ENCODE measurements at places on chromosomes 6 and 20.

GRCh38 chr20:33239979-33240736, 4.4 kb downstream of the BPIFA1 start:
- no peak for DNase-seq

- no peak for DNase-seq
These were observed 23.3 kb downstream of the RBL1 start for GRCh38 chr20:37072293-37073196.

DNA sequence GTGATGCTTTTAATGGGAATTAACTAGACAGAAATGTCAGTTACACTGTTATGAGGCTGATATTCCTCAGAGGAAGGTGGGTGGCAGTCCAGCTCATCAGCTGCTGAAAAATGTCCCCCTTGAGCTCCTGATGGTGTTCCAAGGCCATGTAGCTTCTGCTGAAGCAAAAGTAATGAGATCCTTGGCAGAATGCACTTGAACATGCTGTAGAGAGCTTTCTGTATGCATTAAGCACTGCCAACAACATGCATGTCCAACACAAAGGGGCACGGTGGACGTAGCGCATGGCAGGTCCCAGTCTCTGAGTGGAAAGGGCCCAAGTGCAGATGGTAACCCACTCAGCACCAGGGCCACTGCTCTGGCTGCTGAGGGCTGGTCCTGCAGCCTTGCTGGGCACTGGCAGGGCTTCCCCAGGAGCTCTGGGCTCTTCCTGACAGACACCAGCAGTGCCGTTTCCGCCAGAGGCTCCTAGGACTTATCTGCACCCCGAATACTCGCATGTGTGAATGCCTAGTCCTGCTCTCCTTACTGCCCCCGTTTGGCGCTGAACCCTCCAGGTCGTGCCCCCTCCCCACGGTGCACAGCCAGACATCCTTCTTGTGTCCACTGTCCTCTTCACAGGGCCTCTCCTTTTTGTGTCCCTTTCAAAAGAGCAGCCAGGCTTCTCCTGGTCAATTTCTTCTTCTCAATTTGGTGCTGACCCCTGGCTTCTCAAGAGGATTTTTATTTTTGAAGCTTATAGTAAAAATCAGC, 18.6 kb upstream of the SYNDIG1 start:
- DNase-seq: no peak

GRCh38 chr20:23366384-23366783, 4.4 kb downstream of the GZF1 start:
- no peak for DNase-seq

DNA sequence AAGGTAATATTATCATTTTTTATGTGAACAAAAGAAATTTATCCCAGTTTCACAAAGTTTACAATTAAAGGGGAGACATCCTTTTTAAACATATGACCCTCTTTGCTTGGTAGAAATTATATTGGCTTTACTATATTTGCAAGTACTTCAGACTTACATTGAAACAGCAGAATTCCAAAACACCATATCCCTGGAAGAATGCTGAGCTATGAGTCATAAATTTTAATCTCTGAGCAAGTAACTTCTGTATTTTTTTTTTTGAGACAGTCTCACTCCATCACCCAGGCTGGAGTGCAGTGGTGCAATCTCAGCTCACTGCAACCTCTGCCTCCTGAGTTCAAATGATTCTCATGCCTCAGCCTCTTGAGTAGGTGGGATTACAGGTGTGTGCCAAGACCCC, 240.4 kb downstream of the TBC1D32 start:
- no peak for DNase-seq

DNA sequence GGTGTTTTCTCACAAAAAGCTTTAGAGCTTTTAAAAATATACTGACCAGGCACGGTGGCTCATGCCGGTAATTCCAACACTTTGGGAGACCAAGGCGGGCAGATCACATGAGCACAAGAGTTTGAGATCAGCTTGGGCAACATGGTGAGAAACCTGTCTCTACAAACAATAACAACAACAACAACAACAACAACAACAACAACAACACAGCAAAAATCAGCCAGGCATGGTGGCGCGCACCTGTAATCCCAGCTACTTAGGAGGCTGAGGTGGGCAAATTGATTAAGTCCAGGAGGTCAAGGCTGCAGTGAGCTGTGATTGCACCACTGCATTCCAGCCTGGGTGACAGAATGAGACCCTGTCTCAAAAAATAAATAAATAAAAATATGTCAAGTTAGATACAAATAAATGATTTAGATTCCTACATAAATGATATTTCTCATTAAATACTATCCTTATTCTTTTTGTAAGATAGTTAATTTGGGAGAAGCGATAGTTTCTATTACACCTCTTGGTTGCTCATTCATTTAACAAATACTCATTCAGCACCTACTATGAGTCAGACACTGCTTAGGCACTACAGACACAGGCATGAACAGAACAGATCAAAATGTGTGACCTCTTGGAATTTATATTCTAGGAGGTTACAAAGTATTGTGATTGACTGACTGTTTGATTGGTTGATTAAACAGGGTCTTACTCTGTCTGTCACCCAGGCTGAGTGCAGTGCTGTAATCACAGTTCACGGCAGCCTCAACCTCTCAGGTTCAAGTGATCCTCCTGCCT, 83.5 kb upstream of the BEND3 start:
- DNase-seq: no peak

- DNase-seq: no peak
These were observed 54.3 kb downstream of the ANKRD60 start for GRCh38 chr20:58173930-58174707.

DNA sequence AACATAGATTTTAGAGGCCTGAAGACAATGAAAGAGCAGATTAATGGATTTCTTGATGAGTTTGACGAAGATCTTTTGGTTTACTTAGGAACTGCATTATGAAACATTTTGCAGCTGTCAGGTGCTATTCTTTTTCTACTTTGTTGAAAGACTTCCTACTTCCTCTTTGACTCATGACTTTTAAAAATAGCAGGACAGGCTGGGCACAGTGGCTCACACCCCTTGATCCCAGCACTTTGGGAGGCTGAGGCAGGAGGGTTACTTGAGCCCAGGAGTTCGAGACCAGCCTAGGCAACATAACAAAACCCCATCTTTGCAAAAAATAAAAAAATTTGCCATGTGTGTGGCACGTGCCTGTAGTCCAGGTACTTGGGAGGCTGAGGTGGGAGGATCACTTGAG, 52.0 kb downstream of the ITCH start:
- no peak for DNase-seq

DNA sequence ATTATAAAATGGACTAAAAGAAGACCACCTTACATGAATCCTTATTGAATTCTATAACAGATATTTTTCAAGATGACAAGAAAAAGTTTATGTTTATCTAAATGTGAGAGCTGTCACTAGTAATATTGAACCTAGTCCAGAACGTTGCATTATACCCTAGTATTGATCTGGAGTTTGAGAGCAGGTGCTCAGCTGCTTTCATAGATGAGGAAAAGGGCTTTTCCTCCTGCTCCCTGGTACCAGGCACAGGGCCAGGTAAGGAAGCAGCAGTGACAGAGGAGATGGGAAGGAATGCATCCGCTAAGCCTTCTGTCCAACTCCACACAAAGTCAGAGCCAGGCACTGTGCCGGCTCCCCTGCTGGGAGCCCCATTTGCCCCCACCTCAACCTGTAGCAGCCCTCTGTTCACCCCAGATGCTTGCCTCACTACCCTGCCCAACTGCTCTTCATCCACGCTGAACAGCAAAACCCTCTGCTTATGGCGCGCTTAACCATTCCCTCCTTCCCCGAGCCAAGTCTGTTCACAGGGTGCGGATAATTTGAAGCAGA, 393.1 kb downstream of the FRK start:
- no peak for DNase-seq

- DNase-seq: no peak
These were observed 597.1 kb downstream of the KIF16B start for GRCh38 chr20:15976047-15976736.

DNA sequence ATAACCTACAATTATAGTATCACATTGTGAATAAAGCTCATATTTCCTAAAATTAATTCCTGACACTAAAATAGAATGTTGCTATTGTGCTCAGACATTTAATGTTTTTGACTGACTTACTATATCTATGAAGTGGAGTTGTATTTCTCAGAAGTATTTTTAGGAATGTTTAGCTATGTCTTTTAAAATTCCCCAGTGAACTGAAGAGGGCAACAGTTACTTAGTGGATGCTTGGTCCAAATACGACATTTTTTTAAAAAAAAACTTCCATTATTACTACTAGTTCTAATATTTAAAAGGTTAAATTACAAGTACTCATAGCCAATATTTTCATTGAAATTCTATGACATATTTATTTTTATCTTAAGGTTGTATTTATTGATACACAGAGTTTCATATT, 460.2 kb downstream of the COL12A1 start:
- DNase-seq: no peak

- DNase-seq: no peak
These were observed 126.4 kb downstream of the BANF2 start for GRCh38 chr20:17825960-17826843.

DNA sequence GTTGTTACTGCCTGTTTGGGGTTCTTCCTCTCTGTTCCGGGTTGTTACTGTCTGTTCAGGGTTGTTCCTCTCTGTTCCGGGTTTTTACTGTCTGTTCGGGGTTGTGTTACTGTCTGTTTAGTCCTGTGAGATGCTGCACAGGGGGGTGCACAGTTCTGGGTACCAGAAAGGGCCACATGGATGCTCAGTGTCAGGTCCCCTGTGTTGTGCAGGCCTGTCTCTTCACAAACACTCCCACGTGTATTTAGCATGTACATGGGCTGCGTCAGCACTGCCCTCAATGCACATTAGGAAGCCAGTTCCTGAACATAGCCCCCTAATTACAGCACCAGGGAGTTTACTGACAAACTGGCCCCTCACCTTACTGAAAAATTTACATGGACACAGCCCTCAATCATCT, 118.5 kb downstream of the DLL1 start:
- no peak for DNase-seq

GRCh38 chr6:44040786-44041185, 86.5 kb downstream of the MRPL14 start:
- no peak for DNase-seq

- DNase-seq: no peak
These were observed 147.5 kb downstream of the PHF3 start for GRCh38 chr6:63783096-63783495.

GRCh38 chr20:63736893-63737694, 630 bp downstream of the LIME1 start:
- DNase-seq: no peak

GRCh38 chr6:53112404-53112803, 36.2 kb downstream of the GCM1 start:
- DNase-seq: no peak

DNA sequence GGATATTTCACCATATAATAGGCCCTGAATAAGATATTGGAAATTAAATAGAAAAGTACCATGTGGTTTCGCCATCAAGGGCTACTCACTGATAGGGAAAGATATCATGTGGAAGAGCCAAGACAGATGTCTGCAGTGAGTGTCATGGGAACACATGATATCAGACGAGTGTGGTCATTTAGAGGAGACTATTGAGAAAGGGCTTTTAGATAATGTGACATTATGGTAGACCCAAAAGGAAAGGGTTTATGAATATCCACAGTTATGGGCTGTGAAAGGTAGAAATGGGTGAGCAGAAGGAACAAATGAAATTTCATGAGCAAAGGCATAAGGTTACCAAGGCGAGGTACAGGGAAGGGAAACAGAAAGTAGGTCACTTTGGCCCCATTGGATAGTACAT, 182.3 kb upstream of the PRSS16 start:
- no peak for DNase-seq

DNA sequence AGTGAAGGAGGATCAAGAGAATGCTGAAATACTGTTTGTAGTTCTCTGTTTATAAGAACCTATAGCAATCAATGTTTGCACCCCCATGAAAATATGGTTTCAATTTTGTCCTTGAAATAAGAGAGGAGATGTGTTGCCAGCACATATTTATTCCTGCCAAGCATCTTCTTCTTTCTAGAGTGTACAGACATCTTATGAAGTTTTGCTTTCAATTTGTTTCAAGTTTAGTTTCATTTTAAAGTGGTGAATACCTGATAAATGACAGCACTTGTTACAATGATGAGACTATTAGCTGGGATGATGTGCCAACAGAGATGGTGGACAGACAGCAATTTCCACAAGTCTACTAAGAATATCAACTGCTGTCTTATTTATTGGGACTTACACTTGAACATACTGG, 39.2 kb upstream of the CENPW start:
- DNase-seq: peak; percentile 1

DNA sequence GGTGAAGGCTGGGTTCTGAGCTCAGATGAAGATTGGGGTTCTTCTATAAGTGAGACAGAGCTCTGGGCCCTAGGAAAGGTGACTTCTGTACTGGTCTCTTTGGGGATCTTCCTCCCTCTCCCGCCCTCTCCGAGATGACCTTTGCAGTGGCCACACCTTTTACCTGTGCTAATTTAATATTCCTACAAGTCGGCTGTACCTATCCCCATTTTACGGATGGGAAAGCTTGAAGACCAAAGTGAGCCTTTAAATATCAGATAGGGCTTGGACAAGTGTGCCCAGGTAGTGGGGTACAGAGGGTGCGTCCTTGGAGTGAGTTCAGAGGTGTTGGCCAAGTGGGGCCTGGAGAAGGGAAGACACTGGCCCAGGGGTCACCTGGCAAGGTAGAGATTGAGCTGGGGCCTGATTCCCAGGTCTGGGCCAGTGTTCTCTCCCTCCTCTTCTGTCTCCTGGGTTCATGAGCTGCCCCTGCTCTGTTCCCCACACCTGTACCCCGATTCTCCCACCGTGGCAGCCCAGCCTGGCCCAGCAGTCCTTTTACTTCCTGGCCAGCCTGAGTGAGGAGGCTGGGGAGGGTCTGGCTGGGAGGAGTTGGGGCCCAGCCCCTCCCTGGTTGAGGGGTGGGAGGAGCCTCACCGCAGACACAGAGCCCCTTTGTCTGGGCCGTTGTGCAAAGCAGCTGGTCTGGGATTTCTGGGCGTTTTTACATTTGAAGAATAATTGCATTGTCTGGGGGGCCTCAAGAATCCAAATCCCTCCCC, 152.1 kb upstream of the RNF24 start:
- no peak for DNase-seq

- DNase-seq: no peak
These were observed 79.2 kb downstream of the PRND start for GRCh38 chr20:4800676-4801449.

- DNase-seq: no peak
These were observed 242.0 kb downstream of the TBXT start for GRCh38 chr6:165925474-165926156.

DNA sequence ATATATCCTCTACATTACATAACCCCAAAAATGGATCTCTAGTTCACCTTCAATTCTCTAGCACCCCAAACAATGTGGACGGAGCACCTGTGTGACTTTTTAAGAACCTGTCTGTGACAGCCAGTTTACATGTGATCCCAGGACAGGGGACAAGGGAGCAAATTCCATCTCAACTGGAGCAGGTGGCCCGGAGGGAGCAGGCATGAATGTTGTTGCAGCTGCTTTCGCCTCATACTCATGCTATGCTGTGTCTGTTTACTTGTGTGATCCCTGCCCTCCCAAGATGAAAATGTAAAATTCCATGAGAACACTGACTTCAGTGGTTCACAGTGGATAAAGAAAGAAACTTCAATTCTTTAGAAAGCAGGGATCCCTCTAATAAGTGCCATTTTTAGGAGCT, 600.3 kb downstream of the CDH26 start:
- no peak for DNase-seq

- DNase-seq: no peak
These were observed 21.8 kb upstream of the RAB23 start for GRCh38 chr6:57243954-57244353.

All from CD4-positive, alpha-beta T cell treated with Interferon alpha-2 for 1 hour (primary cell).